ENCODE measurements at places on chromosomes 3 and 15.

- no peak for DNase-seq
Observed at GRCh38 chr3:50658831-50659230, 15.9 kb upstream of the DOCK3 start.

DNA sequence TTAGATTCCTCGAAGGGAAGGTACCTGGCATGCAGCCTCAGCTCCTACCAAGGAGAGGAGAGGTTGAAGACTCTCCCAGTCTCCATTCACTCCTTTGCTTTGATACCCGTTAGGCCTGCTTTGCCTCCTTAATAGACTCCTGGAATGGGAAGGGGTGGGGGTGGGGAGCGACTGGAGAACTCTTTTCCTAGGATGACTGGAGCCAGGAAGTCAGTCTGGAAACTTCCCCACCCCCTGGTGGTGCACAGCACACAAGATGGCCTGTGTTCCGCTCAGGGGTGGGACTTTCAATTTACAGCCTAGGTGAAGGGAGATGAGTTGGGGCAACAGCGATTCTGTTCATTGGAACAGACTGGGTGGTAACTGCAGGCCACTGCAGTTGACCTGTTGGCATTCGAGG is 21.4 kb upstream of the CELF6 start:
- DNase-seq = no peak

DNA sequence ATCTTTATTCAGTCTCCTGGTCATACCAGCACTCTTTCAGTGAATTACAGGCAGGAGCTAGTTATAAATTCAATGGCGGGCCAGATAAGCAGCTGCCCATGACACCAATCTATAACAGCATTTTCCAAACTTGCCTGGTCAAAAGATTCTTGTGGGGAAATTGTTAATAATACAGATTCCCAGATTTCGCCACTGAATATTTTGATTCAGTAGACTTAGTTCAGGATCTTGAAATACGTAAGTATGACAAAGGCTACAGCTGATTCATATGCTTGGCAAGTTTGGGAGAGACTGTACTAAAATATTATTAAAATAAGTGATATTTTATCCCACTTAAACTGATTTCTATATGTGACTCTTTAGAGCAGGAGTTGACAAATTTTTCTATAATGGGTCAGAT is 119.3 kb downstream of the TMCO5A start:
- DNase-seq = no peak

GRCh38 chr15:48408327-48408726 is 77.1 kb downstream of the DUT start:
- DNase-seq = no peak

GRCh38 chr3:47780741-47781684 is 680 bp downstream of the SMARCC1 start:
- peak; percentile 71 for DNase-seq

- DNase-seq = no peak
Observed at GRCh38 chr3:10442151-10442795, 63.1 kb downstream of the ATP2B2 start.

- no peak for DNase-seq
Observed at GRCh38 chr15:74802290-74802689, 10.3 kb upstream of the LMAN1L start.

DNA sequence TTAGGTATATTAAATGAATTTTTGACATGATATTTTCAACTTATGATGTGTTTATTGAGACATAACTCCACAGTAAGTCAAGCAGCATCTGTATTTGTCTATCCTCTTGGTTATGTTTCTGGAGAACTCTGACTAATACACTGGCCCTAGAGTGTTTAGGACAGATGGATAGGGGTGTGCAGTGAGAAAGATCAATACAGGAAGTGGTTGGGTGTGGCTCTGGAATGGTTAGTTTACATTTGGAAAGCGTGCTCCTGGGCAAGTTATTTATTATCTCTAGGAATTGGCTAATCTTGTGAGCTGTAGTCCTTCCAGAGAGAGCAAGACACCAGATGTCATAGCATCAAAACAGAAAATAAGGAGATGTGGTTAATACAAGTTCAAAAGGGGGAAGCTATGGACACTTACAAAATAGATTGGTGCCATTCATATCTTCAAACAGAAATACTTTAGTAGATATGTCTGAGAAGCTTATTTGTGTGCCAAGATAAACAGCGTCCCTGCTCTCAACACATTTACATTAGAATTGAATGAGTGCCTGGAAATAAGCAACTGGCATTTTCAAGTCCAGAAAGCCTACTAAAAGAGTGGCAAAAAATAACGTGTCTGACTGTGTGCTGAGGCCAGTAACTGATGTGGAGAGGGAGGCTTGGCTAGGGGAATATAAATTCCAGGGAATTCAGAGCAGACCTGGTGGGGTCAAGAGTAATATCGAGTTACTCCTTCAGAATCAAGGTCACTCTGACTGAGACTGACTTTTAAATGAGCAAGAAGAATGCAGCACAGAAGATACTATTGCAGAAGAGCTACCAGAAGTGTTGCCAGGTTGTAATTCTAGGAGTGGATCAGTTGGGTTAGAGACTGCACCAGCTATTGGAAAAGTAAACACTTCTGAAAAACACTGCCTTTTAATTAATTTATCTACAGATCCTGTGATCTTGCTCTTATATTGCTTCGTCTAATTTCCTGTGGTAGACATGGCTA is 33.4 kb upstream of the PLAAT1 start:
- no peak for DNase-seq

DNA sequence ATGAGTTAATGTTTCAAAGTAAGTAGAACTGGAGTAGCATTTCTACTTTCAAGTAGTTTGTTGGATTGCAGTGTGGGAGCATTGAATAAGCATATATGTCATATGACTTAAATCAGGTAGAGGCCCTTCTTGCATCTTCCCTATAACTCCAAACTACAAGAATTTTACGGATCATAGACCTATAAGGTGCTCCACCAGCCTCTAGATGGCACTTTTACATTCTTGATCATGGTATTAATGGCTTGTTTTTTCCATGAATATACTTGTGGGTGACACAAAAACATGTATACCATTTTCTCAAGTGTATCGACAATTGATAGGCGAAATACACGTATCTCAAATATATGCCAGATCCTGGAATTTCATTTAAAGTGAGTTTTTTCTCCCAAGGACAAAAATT is 311.1 kb downstream of the ZPLD1 start:
- no peak for DNase-seq

- peak; percentile 17 for DNase-seq
Observed at GRCh38 chr3:126540342-126540849, 16.4 kb downstream of the CHST13 start.

DNA sequence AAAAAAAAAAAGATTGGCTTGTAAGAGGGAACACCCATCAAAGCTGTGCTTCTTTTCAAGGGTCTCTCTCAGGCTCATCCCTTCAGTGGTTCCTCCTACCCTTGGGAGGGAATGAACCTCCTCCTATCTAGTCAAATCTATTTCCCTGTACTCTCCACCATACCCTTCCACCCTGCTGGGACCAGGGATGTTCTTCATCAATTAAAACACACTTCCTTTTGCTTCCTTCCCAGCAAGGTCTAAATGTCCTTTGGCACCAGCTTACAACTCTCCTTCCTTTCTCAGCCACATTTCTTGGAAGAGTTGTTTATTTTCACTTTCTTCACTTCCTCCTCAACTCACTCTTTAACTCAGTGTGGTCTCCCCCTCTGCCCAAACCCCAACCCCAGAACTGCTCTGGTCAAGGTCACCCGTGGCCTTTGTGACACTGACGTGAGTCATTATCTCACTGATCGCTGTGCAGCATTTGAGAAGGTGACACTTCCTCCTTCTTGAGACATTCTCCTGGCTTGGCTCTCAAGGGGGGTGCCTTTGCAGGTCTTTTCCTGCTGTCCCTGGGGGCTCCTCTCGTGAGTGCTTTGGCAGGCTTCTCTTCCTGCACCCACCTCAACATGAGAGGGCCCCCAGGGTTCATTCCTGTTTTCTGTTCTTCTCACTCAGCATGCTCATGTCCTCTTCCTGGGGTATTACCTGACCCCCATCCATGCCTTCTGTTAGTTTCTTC is 210.5 kb upstream of the TLE3 start:
- peak; percentile 25 for DNase-seq

DNA sequence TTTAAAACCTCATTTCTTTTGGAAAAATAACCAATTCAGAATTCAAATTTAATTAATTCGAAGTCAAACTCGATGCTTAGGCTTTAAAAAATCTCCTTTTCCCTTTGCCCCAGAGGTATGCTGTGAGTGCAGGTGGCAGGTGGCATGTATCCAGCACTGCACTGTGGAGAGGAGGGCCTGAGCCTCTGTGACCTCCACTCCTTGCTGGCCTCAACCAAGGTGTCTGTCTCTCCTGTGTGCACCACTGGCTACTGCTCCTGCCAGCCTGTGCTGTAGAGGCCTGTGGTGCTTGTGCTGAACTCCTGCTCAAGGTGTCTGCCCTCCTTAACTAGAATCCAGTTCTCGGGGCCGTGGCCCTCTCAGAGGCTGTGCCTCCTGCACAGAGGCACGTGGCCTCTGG is 56.2 kb upstream of the NEDD4 start:
- no peak for DNase-seq

GRCh38 chr3:71964170-71964569 is 179.2 kb upstream of the PROK2 start:
- no peak for DNase-seq

DNA sequence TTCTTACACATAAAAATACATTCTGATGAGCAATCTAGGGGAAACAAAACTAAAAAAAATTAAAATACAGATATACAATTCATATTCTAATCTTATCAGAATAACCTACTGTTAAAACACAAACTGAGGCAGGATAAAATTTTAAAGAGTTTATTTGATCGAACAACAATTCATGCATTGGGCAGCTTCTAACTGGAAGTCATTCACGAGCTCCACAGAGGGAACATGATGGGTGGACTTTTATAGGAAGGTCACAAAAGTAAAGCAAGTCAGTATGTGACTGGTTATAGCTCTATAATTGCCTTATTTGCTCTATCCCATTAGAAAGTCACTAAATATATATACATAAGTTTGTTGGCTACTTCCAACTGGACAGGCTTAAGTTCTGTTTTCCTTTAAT is 1057.5 kb upstream of the CFAP20DC start:
- no peak for DNase-seq

- DNase-seq = no peak
Observed at GRCh38 chr3:26715431-26715830, 92.9 kb downstream of the LRRC3B start.

DNA sequence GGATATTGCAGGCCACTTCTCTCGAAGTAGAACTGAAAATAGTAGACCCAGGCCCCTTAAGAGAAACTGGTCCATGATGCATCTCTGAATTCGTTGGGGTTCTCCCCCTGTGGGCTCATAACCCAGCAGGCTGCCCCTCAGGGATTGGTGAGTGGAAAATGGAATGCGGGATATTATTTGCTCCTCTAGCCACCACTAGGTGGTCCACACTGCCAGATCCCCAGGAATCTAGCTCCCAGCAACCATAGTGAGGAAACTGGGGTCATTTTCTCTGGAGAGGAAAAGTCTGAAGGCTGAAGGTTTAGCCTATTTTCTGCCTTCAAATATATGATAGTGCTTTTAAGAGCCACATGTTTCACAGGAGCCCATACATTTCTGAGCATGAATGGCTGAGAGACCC is 6.7 kb downstream of the CX3CR1 start:
- DNase-seq = no peak

GRCh38 chr15:46242935-46243334 is 608.1 kb downstream of the SQOR start:
- no peak for DNase-seq

DNA sequence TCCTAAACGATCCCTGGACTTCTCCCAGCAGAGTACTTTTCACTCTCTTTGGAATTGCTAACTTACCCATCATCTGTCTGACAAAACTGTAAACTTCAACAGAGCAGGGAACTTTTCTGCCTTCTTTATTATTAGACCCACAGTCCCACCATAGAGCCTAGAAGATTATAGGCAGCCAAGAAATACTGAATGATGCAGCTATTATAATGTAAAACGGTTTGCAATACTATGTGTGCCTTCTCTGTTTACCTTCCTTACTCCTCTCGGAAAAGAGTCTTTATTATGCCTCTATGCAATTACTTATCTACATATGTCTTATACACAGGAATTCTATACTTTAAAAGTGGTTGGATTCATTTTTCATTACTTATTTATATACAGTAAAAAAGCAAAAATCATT is 36.0 kb downstream of the SHQ1 start:
- DNase-seq = no peak

DNA sequence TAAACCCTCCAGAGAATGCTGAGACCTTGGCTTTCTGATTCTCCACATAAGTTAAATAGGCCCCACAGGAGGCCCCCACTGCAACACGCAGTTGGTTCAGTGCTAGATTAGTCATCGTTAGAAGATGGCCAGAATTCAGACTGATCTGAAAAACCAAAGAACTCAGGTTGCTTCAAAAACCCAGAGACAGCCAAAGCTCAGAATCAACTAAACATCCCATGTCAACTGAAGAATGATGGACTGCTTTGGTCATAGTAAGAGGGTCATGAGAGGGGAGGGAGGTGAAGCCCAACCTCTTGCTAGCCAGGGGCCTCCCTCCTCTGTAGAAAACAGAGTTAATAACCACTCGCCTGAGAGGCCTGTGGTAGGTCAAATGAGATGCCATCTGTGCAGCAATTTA is 93.1 kb downstream of the AKAP13 start:
- no peak for DNase-seq

DNA sequence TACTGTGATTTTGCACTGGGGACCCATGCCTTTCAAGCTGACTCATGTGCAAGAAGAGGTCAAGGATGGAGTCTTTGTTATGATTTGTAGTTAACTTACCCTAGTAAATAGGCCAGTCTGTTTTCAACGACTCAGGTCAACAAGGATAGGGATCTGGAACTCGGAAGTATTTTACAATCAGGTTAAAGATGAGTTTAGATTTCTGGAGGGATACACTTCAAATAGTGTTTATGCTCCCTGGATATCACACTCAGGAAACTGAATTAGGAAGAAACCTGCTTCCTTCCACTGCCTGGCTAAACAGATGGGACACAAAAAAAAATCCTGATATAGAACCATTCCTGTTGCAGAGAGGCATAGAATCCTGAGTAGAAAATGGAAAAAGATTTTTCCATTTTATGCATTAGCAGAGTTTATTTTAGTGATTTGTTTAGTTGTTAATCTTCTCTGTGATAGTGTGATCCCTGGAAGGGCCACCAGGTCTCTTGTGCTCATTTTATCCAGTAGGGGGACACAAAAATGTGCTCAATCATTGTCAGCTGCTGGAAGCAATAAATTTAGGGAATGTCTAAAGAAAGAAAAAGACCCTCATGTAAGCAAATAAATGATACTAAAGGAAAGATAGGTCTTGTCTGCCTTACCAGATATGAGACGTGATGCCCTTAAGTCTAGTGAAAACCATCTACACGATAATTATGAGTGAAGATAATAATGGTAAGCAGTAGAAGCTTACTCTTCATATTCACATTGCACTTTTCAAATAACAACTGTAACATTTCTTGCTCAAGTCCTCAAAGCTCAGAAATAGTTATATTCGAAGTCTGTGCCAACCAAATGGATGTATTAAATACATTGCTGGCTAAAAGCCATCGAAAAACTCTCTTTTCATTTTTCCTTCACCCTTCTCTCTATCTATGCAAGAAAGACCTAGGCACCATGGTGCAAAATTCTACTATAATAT is 452.1 kb upstream of the KCNMB2 start:
- no peak for DNase-seq

GRCh38 chr15:67690936-67691335 is 134.4 kb upstream of the SKOR1 start:
- no peak for DNase-seq
